Nephron progenitor cell (in vitro differentiated cells): ENCODE measurements at places on chromosomes 1 and 21.

DNA sequence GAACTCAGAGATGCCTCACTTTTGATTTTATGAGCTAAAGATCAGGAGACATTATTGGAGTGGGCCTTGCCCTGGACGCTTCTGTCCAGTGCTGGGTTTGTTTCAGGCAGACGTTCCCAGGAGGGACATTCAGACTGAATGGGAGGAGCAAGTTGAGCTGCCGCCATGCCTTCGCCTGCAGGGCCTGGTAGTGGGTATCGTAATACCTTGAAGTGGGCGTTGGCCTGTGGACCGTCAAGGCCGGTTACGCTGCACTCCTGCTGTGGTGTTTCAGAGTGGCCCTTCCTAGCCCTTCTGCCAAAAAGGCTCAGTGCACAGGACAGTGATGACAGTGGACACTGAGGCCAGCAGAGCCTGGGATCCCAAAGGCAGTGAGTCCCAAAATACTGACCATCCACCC lies 1.6 kb downstream of the FAM3B start:
- DNase-seq: no peak

DNA sequence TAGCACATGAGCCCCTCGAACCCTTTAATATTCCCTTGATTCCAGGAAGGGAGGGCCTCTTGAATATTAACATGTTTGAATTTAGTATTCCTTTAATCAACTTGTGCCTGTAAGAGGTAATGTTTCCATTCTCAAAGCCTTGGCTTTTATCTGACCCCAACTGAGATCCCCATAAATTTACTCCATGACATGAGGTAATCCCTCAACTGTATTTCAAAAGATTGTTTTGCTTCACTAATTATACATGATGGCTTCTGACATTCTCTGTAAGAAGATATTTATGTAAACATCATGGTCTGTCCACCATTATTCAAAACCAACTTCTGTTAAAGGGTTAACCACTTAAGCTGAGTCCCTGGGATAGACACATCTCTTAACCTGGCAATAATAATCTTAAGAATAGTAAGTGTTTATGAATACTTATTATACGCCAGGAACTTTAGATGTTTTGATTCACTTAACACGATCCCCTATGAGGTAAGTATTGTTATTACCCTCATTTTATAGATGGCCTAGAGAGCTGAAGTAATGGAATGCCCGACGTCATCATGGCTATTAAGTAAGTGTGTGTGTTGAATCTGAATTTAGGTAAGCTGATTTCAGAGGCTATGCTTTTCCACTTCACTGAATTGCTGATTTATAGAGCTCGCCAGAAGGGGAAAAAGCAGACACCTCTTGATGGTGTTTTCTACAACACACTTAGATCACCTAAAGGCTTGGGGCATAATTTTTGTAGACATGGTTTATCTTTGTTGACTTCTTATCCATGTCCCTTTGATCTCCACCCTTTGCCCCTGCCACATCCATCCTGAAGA lies 11.1 kb downstream of the KRTAP19-1 start:
- no peak for DNase-seq

- DNase-seq: no peak
These were observed 59.6 kb downstream of the FMN2 start for GRCh38 chr1:240151136-240151735.

DNA sequence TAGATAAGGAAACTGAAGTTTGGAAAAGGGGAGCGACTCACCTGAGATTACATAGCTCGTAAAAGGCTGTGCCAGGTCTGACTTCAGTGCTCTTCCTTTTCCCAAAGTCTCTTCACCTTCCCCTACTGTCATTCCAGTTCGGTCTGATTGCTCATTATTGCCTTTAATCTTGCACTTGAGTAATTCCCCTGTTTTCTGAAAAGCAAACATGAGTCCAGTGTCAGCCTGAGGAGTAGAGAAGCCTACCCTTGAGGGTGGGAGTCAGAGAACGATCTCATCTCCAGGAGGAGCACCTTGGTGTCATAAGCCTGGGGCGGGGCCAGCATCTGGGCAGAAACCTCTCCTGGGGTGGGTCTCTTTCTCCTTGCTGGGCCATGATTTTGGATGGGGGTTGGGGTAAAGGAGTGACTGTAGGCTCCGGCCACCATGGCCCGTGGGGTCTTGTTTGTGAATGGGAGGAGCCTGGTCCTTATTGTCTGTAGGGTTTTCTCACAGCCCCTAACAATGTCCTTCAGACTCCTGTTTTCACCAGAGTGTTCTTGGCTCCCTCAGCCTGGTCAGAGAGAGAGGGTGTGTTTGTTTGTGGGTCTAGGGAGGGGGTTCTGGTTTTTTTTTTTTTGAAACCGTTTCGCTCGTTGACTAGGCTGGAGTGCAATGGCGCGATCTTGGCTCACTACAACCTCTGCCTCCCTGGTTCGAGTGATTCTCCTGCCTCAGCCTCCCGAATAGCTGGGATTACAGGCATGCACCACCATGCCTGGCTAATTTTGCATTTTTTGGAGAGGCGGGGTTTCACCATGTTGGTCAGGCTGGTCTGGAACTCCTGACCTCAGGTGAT lies 6.0 kb downstream of the VANGL2 start:
- DNase-seq: no peak

- DNase-seq: no peak
These were observed 23.5 kb downstream of the TOR3A start for GRCh38 chr1:179105393-179105792.

- peak; percentile 2 for DNase-seq
These were observed 136.8 kb downstream of the PTPRC start for GRCh38 chr1:198775606-198776005.

GRCh38 chr1:64574301-64574700 lies 104.4 kb downstream of the CACHD1 start:
- no peak for DNase-seq

DNA sequence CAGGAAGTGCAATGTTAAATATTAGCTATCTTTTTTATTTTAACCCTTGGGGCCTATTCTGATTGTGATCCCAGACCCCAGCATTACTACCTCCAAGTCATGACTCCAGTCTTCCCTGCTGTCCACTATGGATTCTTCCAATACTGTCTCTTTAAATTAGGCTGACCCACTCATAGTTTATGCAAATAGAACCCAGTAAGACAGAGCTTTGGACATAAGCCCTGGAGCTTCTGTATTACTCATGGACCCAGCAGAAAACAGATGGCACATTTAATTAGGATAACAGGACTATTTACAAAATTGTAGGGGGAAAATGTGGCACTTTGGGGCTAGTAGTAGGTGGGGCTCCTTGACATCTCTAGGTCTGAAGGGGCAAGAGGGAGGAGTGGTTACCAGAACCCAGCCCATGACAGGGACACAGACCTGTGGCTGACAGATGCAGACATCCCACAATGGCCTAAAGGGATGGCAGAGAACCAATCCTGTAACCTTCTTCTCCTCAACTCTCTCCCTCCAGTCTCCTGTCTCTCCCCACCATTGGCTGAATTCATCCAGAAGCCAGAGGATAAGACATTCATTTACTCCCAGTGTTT lies 233.5 kb downstream of the OMA1 start:
- no peak for DNase-seq

DNA sequence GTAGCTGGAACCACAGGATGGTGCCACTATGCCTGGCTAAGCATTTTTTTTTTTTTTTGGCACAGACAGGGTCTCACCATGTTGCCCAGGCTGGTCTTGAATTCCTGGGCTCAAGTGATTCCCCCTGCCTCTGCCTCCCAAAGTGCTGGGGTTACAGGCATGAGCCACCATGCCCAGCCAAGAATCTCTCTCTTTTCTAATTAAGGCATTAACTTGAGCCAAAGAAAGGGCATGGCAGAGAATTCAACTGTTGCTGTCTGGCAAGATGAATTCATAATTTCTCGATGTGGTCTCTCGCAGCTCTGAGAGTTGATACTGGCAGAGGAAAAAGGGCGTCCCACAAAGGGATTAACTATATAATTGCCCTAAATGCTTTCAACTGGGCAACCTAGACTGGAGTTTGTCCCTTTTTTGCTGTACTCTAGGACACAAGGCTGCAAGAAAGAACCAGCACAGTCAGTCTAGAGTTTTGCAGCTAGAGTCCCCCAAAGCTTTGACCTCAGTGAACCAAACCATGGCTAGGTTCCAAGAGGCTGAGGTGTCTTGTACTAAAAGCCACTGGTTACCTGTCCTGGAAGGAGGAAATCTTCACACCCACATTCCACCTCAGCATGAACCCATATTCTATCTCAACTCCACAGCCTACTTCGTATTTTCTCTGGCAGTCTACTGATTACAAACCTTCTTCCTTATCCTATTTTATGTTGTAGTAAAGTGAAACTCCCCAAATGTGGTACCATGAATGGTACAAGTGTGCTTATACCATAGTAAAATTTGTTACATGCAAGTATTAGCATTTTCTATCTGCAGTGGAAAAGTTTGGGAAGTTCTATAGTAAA lies 51.2 kb downstream of the OPTC start:
- no peak for DNase-seq

- DNase-seq: no peak
These were observed 11.6 kb upstream of the FAM20B start for GRCh38 chr1:179014123-179014522.

GRCh38 chr1:98797506-98797905 lies 136.0 kb downstream of the SNX7 start:
- DNase-seq: no peak

- peak; percentile 41 for DNase-seq
These were observed 25.6 kb downstream of the ALPL start for GRCh38 chr1:21534674-21535378.

- no peak for DNase-seq
These were observed 15.9 kb downstream of the RIMS3 start for GRCh38 chr1:40649592-40649930.

DNA sequence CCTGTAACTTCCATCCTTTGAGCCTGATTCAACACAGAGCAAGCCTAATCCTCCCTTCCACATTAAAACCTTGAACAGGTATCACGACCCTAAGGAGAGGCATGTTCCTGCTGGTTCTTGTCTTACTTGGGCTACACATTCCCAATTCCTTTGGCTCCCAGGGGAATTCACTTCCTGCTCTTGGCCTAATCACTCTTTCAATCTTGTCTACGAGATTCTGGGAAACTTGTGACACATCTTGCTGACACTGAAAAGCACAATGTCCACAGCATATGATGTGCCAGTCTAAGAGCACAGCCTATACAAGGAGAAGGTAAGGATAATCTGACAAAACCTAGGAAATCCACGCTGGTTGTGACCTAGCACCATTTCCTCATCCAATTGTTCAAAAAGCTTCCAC lies 163.9 kb downstream of the GABPA start:
- no peak for DNase-seq

DNA sequence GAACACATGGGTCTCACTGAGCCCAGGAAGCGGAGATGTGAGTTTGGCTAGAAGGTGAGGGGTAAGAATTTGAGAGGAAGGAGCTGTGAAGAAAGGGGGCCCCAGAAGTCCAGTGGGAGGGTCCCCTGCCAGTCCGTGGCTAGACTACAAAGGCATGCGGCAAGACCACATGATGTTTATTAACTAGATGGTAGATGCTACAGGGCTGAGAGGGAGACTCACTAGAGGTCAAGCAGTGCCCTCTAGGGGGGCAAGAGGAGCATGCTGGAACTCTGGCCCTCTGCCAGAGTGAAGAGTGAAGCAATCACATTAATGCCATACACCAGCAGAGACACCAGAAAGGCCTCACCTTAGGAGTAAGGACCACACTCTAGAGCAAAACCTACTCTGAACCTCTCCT lies 12.2 kb downstream of the KIAA0319L start:
- peak; percentile 29 for DNase-seq
